Activated CD4-positive, alpha-beta T cell treated with anti-CD3 and anti-CD28 coated beads, Interleukin-2, amount 50 U/mL, for 16 hours (primary cell): ENCODE measurements at places on chromosomes 5 and 9.

- DNase-seq: no peak
Measured at GRCh38 chr9:19372567-19372966, 7.5 kb downstream of the RPS6 start.

DNA sequence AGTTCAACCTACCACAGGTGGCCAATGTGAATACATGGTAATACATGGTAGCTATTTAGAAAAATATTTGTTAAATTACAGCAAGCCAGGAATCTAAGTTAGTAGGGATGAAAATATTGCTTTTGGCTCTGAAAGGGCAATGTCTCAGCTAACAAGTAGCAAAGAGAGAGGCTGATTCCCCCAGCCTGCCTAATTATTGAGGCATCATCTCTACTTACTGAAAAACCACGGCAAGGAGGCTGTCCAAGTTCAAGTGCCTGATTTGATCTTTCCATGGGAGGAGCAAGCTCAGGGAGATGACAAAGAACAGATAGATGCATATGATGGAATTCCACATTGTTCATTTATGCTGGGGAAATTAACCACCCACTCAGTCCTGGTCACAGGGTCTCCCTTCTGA is 28.7 kb upstream of the UBTD2 start:
- DNase-seq: no peak

- no peak for DNase-seq
Measured at GRCh38 chr5:137470111-137470920, 28.8 kb downstream of the SPOCK1 start.

DNA sequence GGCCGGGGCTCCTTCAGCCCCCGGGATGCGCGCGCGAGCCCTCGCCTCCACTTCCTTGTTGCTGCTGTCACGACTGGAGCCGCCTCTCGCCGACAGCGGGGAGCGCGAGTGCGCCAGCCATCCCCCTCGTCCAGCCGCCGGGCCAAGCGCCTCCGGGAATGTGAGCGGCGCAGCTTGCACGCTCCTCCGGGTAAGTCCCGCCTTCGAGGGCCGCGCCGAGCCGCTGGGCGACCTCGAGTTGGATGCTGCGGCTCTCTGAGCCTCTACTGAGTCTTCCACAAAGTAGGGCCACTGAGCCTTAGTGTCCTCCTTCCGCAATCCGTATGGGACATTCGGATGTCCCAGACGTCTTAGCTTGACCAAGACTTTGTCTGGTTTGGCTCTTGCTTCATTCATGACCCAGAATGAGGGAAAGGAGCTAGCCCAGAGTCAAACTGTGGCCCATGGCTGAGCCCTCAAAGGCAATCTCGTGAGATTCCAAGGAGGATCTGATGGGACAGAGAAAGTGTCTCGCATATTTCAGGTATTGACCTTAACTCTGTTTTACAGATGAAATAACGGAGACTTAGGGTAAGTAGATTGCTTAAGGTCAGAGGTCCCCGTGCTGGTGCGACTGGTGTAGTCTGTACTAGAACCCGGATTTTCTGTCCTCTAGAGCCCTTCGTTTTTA is 586 bp downstream of the HMGXB3 start:
- peak; percentile 30 for DNase-seq

GRCh38 chr9:9389904-9390303 is 1222.9 kb downstream of the PTPRD start:
- DNase-seq: no peak

- no peak for DNase-seq
Measured at GRCh38 chr5:55773057-55773456, 35.2 kb downstream of the DDX4 start.

- peak; percentile 52 for DNase-seq
Measured at GRCh38 chr5:14665101-14665822, 744 bp downstream of the OTULIN start.

DNA sequence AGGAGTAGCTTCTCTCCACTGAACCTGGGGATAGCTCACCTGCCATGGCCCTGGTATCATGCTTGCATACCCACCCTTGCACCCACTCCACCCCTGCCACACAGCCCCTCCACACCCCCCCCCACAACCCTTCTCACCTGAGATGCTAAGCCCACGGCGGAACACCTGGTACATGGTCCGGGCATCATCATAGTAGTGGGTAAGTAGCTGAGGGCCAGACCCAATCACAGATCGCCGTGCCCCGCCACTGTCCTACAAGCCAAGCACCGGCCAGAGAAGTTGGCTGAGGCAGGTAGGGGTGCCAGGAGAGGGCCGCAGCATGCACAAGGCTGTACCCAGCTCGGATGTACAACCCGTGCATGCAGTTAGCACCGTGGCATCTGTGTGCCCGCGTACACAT is 20.7 kb downstream of the ACSL6 start:
- DNase-seq: no peak

GRCh38 chr5:176740131-176740701 is 70.1 kb upstream of the UNC5A start:
- no peak for DNase-seq

DNA sequence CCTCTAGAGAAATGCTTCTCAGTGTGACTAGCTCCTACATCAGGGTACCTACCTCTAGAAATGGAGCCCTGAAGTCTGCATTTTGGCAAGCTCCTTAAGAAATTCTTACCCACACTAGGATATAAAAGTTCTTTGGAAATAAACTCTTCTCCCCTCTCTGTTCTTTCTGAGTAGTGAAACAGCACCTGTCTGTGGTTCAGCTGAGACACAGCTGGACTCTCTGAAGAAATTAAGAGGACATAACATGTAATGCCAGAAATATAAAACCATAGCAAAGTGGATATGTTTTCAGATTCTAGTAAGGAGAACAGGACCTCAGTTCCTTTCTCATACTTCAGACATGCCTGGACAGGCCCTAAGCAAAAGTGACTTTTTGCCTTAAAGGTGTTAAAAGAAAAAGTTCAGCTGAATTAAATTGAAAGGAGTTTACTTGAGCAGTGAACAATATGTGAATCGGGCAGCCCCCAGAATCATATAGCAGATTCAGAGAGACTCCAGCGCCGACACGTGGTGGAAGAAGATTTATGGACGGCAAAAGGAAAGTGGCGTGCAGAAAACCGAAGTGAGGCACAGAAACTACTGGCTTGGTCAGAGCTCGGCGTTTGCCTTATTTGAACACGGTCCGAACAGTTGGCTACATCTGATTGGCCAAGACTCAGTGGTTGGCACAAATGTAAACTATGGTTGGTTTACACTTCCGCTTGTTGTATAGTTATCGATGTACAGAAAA is 64.5 kb downstream of the PRKACG start:
- peak; percentile 37 for DNase-seq

DNA sequence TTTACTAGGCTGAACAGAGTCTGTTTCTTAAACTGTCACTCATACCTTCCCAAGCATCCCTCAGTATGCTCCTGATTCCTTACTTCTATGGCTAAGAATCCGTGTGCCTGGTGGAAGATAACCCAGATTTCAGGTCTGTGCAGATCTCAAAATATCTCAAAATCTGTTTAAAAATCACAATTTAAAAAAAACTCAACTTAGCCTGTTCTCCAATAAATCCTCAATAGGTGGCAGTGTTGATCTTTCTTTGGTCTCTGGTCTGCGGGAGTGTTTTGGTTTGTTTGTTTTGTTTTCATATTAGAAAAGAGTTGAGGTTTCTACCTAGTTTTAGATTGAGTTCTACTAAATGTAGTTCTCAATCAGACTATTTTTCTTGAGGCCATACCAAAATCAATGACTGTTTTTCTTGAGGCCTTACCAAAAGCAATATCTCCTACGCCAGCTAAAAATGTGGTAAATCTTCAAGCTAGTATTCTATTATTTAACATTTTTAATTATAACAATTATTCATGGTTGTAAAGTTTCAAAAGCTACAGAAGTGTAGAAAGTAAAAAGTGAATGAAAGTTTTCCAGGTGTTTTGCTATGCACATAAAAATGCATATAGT is 57.9 kb downstream of the TGFBR1 start:
- DNase-seq: peak; percentile 62

DNA sequence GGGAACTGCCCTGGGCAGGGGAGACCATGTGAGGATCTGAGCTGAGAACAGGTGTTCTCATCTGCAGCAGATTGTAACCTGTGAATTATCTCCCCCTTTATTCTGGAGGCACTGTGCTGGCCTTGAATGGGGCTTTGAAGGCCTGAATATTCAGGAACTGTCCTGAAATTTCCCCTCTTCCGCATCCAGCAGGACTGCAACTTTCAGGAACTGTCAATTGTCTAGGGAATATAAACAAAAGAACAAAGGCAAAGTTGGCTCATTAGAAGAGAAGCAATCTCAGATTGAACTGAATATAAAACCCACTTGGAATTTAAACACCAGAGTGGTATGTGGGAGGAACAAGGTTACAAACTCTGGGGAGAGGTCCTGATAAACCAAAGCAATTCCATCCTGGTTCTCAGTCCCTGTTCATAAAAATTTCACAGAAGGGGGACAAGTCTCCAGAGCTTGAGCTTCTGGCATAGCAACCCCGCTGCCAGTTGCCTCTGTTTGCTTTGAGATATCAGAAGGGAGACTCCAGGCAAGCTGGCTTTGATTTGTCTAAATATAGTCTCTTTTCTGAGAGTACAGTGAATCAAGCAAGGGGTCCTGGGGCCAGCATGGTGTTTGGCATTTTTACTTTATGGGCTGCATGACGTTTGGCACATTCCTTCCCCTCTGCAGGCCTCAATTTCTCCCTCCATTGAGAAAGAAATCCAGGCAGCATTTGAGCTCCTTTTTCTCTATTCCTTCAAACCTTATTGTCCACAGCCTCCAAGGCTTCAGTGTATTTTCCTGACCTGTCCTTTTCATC is 47.5 kb downstream of the ADRB2 start:
- no peak for DNase-seq

DNA sequence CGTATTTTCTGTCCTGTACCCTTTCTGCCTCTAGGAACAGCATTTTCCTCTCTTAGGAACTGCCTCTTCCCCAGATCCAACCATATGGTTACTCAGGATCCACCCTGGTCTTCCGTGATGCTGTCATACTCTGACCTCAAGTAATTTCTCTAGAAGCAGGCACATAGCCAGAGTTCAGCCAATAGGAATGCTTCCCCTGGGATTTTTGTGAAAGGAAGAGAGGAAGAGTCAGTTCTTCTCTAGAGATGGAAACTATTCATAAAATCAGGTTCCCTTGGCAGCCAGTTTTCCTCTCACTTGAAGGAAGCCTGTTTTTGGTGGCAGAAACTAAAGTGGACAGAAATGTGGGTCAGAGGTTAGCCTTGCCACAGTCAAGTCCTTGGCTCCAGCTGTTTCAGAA is 400.1 kb upstream of the PCSK5 start:
- no peak for DNase-seq

GRCh38 chr5:115097236-115097635 is 72.5 kb downstream of the TRIM36 start:
- no peak for DNase-seq

DNA sequence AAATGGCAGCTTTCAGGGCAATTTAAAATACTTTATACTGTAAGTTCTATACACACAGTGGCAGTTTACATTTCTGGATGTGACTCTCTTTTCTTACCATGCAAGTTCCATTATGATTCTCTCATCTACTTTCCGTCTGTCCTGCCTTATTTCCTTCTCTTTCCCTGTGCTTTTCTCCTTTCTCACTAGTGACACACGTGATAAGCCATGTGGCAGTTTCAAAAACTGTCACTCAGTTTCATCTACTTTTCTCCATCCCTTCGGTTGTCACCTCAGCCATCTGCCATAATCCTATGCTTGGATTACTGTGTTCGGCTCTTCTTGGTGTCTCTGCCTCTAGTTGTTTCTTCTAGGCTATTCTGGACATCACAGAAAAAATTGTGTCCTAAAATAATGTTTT is 46.8 kb upstream of the ATG10 start:
- DNase-seq: peak; percentile 2

DNA sequence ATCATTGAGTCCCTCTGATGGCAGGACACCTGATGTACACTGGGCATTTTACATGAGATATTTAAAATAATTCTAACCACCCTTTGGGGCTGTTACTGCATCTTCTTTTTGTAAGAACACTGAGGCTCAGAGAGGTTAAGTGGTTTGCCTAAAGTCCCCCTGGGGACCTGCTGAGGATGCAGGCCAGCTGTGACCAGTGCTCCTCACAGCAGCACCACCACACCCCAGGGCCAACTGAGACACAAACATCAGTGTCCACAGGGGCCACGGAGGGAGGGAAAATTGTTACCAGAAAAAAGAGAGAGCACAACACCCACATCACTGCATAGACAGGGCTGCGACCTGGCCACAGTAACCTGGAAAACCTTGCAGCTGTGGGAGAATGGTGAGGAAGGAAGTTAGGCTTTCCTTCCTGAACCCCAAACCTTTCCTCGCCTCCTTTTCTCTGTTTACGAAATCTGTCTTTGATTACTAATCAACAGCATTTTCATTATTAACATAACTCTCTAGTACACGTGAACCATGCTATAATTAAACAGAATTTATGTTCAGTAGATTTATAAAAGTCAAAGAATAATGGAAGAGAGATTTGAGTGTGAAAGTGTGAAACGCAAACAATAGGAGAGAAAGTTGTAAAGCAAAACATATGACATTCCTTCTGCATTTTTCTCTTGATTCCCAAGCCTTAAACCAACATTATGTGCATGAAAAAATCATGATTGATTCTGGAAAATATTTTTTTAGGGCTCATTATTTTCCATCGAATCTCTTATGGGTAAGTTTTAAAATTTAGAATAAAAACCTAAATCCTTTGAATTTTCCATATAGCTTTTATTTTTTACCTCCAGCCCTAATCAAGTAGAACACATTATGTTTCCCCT is 228.1 kb upstream of the DAPK1 start:
- no peak for DNase-seq

- no peak for DNase-seq
Measured at GRCh38 chr5:207599-207998, 10.4 kb downstream of the CCDC127 start.
